ENCODE measurements at places on chromosomes 16 and 17.

GRCh38 chr17:66817750-66818149 is 17.2 kb upstream of the CACNG5 start:
- DNase-seq = no peak

- no peak for DNase-seq
Measured at GRCh38 chr16:55149622-55150021, 174.4 kb upstream of the IRX6 start.

- no peak for DNase-seq
Measured at GRCh38 chr17:63928172-63928666, 3.9 kb downstream of the CD79B start.

- DNase-seq = no peak
Measured at GRCh38 chr17:69593351-69593715, 178.8 kb downstream of the MAP2K6 start.

GRCh38 chr17:80270104-80270503 is 9.5 kb downstream of the RNF213 start:
- DNase-seq = no peak

DNA sequence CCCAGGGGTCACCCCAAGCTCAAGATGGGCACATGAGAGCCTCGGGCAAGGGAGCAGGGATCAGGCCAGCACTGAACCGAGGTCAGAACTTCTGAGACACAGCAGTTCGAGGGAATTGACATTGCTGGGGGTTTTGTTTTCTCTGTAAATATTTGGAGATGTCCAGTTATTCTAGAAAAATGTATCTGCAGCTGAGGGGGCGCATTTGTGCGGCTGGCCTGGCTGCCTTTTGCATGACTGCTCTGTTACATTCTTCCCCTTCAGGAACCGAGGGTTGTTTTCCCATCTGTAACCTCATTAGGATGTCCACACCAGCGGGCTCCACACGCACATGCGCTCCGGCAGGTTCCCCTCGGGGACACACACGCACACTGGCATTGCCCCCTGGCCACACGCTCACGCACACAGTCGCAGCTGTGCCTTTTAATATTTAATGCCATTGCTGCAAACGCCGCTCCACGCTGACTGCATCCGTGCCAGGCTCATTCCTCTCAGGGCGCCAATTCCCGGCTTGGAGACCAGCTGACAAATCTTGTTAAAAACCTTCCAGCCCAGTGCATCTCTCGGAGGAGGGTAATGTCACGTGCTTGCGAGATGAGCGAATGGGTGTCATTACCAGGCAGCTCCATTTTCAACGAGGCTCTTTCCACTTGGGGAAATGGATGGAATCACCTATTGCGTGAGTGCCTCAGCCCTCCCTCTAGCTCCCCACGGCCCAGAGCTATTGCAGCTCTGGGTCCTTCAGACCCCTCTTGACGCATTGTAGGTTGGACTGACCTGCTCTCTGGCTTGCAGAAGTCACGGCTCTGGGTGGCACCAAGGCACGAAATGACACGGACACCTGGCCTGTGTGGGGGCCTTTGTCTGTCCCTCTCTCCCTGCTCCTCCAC is 13.1 kb downstream of the CCR7 start:
- peak; percentile 98 for DNase-seq

DNA sequence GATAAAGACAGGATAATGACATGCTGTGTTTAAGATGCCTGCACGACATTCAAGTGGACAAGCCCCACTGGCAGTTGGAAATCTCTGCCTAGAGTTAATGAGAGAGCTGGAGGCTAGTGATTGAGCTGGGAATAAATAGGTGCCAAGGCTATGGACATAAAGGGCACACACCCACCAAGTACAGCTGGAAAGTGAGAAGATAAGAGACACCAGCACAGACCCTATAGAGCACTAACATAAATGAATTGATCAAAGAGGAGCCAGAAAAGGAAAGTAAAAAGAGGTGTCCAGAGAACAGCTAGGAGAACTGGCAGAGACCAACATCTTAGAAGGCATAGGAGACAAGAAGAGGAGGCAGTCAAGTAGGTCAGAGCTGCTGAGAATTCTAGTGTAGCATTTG is 101.2 kb downstream of the YPEL2 start:
- DNase-seq = no peak

GRCh38 chr16:15847611-15848175 is 9.1 kb downstream of the MYH11 start:
- no peak for DNase-seq

DNA sequence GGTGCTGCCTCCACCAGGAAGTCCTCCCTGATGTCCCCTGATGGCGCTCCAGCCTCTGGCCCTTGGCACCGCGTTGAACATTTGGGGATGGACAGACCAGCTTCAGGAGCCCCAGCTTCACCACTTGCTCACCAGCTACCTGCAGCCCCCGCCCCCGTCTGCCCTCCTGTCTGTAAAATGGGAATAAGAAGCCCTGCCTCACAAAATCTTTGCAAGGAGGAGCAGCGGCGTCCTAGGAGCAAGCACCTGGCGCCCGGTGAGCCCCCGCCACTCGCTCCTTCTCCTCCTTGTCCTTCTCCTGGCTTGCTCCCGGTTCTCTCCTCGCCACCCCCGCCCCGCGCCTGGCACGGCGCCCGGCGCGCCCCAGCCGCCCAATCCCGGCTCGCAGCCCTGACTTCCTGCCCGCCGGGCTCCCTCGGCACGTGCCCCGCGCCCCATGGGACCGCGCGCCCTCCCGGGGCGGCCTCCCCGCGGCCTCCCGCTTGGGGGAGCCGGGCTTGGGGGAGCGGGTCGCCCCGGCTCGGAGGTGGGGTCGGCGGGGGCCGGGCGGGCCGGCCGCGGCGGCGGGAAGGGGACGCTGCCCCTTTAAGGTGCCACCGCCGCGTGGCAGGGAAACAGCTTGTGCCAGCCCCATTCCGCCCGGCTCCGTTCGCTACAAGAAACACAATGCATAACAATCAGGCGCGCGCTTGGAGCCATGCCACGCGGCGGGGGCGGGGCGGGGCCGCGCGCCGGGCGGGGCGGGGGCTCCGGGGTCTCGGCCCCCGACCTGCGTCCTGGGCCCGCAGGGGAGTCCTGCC is 9.1 kb upstream of the PPP1R1B start:
- no peak for DNase-seq

GRCh38 chr17:81019563-81020442 is 15.1 kb upstream of the BAIAP2 start:
- DNase-seq = no peak

DNA sequence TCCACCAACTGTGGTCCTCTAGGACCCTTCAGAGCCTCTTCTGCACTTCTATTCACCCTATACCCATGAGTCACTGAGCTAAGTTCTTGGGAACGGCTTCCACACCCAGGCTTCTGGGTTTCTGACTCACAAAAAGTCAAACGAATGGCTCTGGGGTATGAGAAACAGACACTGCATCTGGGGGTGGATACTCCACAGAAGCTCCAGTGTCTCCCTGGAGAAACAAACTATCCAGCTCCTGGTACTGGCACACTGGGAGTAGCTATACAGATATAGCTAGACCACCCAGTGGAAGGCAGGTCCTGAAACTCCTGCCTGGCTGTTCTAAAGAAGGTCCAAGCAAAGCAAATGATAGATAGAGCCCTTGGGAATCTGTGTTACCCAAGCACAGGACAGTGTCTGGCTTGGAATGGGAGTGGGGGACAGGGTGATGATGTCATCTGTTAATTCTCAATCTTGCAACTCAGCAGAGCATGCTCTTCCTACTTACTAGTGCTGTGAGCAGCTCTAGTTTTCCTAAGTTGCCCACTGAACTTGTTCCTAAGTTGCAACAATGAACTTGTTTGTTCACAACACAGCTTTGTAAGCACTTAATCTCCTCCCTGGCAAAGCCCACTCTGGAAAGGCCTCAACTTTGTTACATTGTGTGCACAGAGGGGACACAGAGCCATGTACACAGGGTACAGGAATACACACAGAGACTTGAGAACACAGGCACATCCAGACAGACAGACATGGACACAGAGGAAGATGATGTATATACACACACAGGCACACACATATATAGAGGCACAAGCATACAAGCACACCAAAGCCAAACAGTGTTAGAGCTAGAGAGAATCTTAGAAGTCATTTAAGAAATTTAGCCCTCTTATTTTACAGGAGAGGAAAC is 6.7 kb downstream of the MMP28 start:
- DNase-seq = no peak

- DNase-seq = no peak
Measured at GRCh38 chr17:50476545-50477315, 1.9 kb upstream of the RSAD1 start.

- no peak for DNase-seq
Measured at GRCh38 chr17:55845385-55845784, 94.5 kb downstream of the PCTP start.

DNA sequence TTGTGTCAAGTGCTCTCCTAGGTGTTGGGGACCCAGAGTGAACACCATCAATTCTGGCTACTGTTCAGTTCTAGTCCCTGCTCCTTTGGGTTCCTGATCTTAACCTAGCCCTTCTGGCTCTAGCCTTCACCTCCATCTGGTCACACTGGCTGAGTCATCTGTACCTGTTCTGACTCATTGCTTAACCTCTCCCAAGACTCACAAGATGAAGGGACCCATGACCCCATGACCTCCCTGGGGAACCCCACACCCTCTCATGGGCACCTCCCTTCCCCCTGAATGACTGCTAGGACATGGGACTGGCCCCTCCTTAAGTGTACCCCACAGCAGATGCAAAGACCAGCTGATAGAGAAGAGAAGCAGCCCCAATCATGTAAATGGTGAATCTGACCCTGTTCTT is 345.8 kb upstream of the CDH5 start:
- DNase-seq = no peak

DNA sequence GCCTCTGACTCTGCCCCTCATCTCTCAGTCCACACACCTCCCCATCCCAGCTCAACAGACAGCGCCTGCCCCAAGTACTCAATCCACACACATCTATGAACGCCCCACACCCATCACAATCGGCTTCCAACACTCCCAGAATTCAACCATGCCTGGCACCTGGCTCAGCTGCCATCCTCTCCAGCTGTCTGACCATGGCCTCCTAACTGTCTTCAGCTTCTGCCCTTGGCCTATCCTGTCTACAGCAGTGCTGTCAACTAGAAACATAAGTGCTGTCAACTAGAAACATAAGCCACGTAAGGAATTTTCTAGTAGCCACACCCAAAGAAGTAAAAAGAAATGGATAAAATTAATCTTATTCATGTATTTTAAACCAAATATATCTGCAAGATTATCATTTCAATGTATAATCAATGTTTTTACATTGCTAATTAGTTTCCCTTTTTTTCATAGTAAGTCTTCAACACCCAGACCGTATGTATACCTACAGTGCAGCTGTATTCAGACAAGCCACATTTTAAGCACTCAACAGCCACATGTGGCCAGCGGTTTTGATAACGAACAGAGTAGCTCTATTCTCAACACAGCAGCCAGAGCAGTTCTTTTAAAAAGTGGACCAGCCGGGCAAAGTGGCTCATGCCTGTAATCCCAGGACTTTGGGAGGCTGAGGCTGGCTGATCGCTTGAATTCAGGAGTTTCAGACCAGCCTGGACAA is 48.6 kb upstream of the ZNF423 start:
- no peak for DNase-seq

DNA sequence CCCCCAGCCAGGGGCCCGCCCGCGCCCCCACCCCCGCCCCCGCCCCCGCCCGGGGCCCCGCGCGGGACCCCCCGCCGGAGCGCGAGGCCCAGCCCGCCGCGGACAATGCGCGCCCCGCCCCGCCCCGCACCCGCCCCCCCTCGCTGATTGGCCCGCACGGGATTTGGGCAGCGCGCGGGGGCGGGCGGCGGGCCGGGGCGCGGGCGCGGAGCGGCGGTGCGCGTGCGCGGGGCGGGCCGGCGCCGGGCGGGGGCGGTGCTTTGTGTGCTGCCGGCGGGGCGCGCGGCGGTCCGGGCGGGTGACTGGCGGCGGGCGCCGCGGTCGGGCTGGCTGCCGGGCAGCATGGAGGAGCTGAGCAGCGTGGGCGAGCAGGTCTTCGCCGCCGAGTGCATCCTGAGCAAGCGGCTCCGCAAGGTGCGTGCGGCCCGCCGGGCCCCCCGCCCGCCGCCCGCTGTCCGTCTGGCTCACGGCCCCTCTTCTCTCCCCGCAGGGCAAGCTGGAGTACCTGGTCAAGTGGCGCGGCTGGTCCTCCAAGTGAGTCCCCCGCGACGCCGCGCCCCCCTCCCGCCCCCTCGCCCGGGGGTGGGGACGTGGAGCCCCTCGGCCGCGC is at the start of gene CBX2:
CBX2 (plus strand) TSS at position 255 of the 610 bp plus-strand sequence; CDS start at position 343, 88 bp downstream.
- no peak for DNase-seq

- peak; percentile 82 for DNase-seq
Measured at GRCh38 chr17:78883533-78884131, 19.4 kb downstream of the CEP295NL start.

DNA sequence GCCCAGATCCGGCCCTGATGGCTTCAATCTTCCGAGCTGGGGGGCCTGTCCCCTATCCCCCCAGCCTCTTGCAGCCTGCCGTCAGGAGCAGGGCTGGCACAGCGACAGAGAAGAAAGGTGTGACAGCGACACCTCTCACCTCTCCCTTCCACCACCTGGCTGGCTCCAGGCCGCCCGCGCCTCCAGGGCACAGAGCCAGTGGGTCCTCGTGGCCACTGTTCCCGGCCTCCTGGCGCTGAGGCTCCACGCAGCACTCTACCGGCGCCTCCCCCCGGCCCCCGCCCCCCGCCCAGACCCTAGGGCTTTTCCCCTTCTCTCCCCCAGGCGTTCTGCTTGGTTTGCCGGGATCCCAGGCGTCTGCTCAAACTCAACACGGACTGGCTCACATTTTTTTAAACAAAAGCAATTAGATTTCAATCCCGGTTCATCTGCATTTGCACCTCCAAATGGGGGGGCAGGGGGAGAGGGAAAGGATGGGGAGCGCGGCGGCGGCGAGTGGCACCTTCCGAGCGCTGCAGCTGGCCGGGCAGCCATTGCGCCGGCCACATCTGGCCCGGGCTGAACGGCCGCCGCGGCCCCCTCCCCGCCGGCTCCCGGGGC is 12.8 kb upstream of the CBX8 start:
- DNase-seq = no peak

DNA sequence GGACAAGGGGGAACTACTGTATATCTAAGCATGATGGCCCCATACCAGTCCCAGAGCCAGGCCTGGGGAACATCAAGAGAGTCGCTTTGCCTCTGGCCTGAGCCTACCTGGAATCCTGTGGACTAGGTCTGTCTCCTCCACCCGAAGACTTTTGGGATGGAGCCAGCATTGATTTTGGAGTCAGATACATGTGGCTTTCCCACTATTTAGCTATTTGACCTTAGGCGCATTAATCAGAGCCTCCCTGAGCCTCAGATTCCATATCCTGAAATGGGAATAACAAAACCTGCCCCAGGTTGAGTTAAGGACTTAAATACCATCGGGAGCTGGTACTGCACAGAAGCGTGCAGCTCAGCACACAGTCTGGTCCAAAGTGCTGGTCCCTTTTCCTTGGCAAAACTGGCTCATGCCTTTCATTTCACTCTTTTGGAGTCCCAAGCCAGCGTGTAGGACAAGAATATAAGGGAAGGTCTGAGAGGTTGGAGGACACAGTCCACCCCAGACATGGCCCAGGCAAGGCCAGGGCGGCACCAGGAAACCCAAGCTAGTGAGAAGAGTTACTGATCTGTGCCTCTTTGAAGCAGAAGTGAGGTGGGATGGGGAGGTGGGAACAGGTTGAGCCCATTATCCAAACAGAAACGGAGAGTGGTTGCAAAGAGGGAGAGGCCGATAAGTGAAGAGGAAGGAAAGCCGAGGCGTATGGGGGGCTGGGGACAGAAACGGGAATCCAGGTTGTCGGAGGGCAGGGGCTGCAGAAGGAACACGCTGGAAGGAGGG is 986 bp downstream of the FA2H start:
- no peak for DNase-seq

Measured in AG09309 (cell line).